GM23248 (cell line): ENCODE measurements at places on chromosomes 7 and 10. TPM values are rescaled to one million over a fixed set of nuclear protein-coding genes. Genes with fewer than 3 reads are reported as not detected.

DNA sequence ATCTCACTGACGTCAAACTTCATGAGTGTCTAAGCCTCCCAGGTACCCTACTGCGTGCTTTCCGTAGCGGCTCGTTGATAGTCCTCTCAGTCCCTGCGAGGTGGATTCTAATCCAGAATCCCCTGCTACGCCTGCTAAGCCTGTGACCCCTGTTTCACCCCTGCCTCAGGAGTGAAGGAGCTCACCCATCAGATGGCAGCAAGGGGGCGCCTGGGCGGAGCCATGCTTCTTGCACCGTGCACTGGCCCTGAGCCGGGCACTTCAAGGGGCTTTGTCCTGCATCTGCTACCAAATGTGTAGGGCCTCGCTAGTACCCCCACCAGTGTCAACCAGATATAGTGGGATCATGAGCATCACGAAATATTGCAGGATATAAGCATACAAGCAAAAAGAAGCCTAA, 918 bp upstream of the STRA8 start:
- no peak overlapping the region for H3K4me3 ChIP-seq
- no peaks in the 10 kb centered on the region for H3K4me1 ChIP-seq
- peak; percentile 4 for DNase-seq
- no peak overlapping the region for H3K27ac ChIP-seq
- H3K27me3 ChIP-seq: no peaks in the 10 kb centered on the region

GRCh38 chr7:127530148-127530547, 55.2 kb downstream of the GCC1 start:
- H3K27me3 ChIP-seq: peaks cover 29% of the 10 kb centered on the region
- no peaks in the 10 kb centered on the region for H3K4me1 ChIP-seq
- H3K4me3 ChIP-seq: no peak overlapping the region
- no peak for DNase-seq
- no peaks in the 10 kb centered on the region for H3K36me3 ChIP-seq
- H3K27ac ChIP-seq: no peak overlapping the region

The C7orf57 gene
- not detected in 2 replicates for polyA plus RNA-seq

DNA sequence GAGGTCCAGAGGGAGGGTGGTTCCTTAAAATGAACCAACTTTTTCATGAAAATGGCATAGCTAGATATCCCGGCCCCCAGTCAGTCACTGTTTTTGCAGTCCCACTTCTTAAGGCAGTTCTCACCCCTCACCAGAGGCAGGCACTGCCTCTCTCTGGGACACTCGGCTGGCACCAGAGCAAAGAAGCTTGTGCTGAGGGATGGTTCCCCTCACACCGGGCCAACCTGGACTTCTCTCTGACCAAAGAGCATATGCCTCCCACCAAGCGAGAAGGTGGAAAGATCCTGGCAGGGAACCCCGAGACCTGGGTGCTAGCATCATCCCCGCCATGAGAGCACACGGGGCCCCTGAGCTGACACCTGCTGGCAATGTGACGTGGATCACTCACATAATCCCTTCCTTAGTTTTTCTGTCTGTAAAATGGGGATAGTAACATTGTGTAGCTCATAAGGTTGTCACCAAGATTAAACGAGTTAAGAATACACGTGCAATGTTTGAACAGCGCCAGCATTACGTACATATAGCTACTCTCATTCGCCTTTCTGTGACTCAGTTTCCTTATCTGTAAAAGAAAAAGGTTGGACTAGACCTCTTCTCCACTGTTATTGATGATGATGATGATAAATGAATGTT, 88.5 kb downstream of the PARP12 start:
- H3K27me3 ChIP-seq: peaks cover 24% of the 10 kb centered on the region
- no peak overlapping the region for H3K27ac ChIP-seq
- H3K4me1 ChIP-seq: no peaks in the 10 kb centered on the region
- no peak overlapping the region for H3K4me3 ChIP-seq
- no peak for DNase-seq
- no peaks in the 10 kb centered on the region for H3K36me3 ChIP-seq

The CPA4 gene
- polyA plus RNA-seq: 10.4 and 11.9 TPM in 2 replicates

The MRLN gene
- not detected in 2 replicates for polyA plus RNA-seq

DNA sequence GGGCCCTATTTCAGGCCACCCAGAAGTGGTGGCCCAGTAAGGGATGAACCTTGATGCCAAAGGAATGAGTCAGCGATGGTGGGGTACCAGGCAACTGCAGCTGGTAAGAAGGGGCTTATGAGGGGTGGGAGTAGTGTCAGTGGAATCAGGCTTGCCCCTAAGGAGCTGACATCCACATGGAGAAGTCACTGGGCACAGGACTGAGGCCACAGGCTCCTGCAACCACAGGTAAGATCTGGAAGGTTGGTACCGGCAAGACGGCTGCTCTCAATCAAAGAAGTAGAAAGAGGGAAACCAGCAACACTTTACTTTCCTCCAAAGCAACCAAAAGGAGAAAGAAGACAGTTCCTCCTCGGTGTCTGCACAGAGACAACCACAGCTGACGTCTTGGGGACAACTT, 2.5 kb downstream of the GCK start:
- H3K4me1 ChIP-seq: peaks cover 12% of the 10 kb centered on the region
- DNase-seq: no peak
- H3K36me3 ChIP-seq: no peaks in the 10 kb centered on the region

The ATRNL1 gene
- polyA plus RNA-seq: not detected in 2 replicates

The VGF gene
- 0.11 TPM in 1 of 2 replicates, not detected in the other for polyA plus RNA-seq

- peak; percentile 66 for DNase-seq
- H3K4me1 ChIP-seq: no peaks in the 10 kb centered on the region
- H3K27me3 ChIP-seq: peaks cover 18% of the 10 kb centered on the region
- peak overlapping the region; percentile 51 for H3K4me3 ChIP-seq
- H3K27ac ChIP-seq: no peak overlapping the region
These were observed 122.4 kb upstream of the AFAP1L2 start for GRCh38 chr10:114526504-114527238.

GRCh38 chr10:91226093-91226492, 5.6 kb downstream of the PCGF5 start:
- H3K36me3 ChIP-seq: no peaks in the 10 kb centered on the region
- H3K4me1 ChIP-seq: peaks cover 18% of the 10 kb centered on the region; the same call in 1 of the 2 replicates
- H3K4me3 ChIP-seq: no peak overlapping the region
- H3K27ac ChIP-seq: no peak overlapping the region
- DNase-seq: no peak
- no peaks in the 10 kb centered on the region for H3K27me3 ChIP-seq

- no peaks in the 10 kb centered on the region for H3K27me3 ChIP-seq
- no peaks in the 10 kb centered on the region for H3K36me3 ChIP-seq
- no peak overlapping the region for H3K4me3 ChIP-seq
- no peak for DNase-seq
- H3K4me1 ChIP-seq: no peaks in the 10 kb centered on the region
These were observed 560.5 kb upstream of the POT1 start for GRCh38 chr7:125490167-125490566.

DNA sequence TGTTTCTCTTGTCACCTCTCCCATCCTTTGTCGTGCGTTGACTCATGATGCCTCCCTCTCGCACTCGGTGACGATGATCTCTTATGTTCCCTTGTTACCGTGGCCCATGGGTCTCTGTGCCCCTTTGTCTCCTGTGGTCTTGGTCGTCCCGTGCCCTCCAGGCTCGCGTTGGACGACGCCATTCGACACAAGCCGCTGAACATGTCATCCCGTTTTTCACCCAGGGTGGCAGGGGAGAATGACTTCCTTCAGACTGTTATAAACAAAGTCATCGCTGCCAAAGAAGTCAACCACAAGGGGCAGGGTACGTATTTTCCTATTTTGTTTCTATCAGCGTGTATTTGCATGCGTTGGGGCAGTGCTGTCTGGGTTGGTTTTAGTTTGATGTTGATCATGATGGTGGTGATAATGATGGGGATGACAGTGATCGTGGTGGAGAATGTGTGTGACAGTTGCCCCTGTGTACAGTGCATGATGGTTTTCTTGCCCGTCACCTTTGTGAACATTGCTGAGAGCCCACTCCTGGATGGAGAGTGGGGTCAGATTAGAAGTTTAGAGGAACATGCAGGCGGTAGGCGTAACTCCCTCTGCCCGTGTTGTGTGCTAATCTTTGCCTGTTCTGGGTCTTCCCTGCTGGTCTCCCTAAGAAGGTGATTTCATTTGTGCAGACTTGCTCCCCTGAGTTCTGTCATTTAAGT, 107.0 kb downstream of the DOCK1 start:
- H3K36me3 ChIP-seq: 0 out of 2 replicates have a peak, but pooled peaks cover 3% of the 10 kb centered on the region
- no peak overlapping the region for H3K4me3 ChIP-seq
- H3K27me3 ChIP-seq: no peaks in the 10 kb centered on the region

The LIPF gene
- not detected in 2 replicates for polyA plus RNA-seq

DNA sequence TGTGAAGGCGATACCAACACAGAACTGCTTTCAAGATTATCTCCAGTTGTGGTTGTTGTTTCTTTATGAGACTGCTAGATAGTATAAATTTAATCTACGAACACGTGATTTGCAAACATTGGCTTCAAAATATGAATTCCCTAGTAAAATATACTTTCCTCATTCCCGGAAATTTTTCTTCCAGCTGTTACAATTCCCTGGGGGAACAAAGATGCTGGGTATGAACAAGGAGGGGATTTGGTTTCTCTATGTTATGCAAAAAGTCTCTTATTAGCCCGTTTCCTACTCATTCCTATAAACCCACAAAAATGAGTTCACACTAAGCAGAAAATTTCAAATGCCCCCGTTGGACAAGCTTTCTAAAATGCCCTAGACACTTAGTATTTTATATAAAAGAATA, 928.3 kb downstream of the CNTNAP2 start:
- no peaks in the 10 kb centered on the region for H3K36me3 ChIP-seq
- H3K27me3 ChIP-seq: no peaks in the 10 kb centered on the region
- no peak overlapping the region for H3K27ac ChIP-seq
- H3K4me1 ChIP-seq: no peaks in the 10 kb centered on the region

DNA sequence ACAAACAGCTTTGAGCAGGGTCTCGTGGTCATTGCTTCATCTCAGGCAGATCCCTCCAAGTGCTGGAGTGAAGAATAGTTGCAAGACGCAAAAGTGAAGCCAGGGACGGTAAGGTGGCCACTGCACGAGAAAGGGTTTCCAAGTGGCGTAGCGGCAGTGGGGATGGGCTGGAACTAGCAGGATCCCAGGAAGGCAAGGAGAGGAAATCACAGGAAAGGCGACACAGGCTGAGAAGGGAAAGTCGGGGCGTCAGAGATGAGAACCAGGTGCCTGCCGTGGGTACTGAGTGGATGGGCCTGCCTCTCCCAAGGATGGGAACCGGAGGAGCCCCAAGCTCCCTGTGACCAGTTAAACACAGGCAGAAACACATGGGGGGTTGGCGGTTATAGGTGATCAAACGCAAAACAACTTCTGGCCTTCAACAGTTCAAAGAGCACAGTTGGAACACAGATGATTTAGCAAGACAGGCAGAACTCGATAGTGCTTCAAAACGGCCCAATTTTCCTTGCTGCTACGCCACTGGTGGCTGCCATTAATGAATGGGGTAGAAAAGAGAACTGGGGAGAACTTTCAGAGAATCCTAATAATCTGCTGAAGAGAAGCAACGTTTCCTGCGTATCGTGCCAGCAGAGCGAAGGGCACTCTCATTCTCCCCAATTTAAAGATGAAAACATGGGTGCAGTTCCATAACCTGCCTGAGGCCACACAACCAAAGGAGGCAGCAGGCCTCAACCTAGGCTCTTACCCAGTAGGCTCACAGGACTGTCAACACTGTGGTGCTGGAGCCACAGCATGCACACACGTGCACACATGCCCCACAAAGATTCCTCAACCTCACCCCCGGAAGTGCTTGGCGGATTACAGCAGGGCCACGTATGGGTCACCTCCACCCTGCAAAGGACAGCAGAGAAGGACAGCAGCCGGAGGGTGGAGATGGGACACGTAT, 61.9 kb downstream of the MAD1L1 start:
- no peak for DNase-seq
- peaks cover 19% of the 10 kb centered on the region for H3K4me1 ChIP-seq
- no peak overlapping the region for H3K4me3 ChIP-seq
- H3K27ac ChIP-seq: no peak overlapping the region
- no peaks in the 10 kb centered on the region for H3K36me3 ChIP-seq

The PHF14 gene
- 10.0 and 10.1 TPM in 2 replicates for polyA plus RNA-seq

GRCh38 chr7:101160910-101161309, 4.5 kb downstream of the VGF start:
- H3K4me1 ChIP-seq: 0 out of 2 replicates have a peak, but pooled peaks cover 9% of the 10 kb centered on the region
- H3K27ac ChIP-seq: no peak overlapping the region
- peaks cover 6% of the 10 kb centered on the region; the same call in 1 of the 2 replicates for H3K36me3 ChIP-seq
- DNase-seq: no peak
- H3K4me3 ChIP-seq: no peak overlapping the region

DNA sequence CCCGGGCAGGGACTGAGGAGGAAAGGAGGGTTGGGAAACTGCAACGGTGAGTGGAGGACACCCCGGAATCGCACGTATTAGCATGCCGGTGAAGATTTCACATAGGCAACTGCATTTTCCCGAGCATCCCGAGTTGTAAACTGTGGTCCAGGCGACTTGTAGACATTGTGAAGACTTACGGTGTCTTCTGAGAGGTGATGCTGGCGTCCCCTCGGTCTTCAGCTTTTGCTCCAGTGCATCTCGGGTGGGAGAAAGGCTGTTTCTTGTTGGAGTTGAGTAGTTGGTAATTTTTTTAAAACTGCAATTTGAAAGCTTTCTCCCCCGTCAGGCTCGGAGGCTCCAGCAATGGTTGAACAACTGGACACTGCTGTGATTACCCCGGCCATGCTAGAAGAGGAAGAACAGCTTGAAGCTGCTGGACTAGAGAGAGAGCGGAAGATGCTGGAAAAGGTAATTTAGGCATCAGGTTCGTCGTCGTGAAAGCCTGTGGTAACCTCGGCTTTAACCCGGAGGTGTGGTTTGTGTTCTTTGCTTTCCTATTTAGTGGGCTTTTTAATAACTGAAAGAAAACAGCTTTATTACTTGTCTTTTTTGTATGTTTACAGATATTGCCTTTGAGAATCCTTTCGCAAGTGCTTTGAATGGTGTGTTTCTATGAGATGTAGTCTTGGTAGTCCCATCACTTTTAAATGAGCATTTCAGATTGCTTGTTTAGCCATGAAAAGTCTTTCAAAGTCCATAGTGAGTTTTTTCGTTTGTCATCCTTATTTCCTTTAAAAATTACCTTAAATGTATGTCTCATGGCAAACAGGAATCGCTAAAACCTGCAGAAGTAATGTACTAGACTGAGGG, 687 bp downstream of the HELLS start:
- no peaks in the 10 kb centered on the region for H3K27me3 ChIP-seq
- H3K36me3 ChIP-seq: no peaks in the 10 kb centered on the region
- peaks cover 8% of the 10 kb centered on the region; the same call in 1 of the 2 replicates for H3K4me1 ChIP-seq
- DNase-seq: peak; percentile 58

GRCh38 chr7:39408906-39409305, 157.3 kb upstream of the YAE1 start:
- H3K27me3 ChIP-seq: peaks cover 7% of the 10 kb centered on the region; the same call in 1 of the 2 replicates
- H3K27ac ChIP-seq: no peak overlapping the region
- H3K36me3 ChIP-seq: no peaks in the 10 kb centered on the region
- DNase-seq: no peak
- no peaks in the 10 kb centered on the region for H3K4me1 ChIP-seq

The SPDYE6 gene
- 0.19 TPM in 1 of 2 replicates, not detected in the other for polyA plus RNA-seq

GRCh38 chr10:77820349-77820748, 106.2 kb downstream of the DLG5 start:
- H3K27me3 ChIP-seq: no peaks in the 10 kb centered on the region
- H3K4me1 ChIP-seq: no peaks in the 10 kb centered on the region
- no peak overlapping the region for H3K4me3 ChIP-seq
- no peak for DNase-seq
